ENCODE measurements at places on chromosomes 1 and 21.

- DNase-seq: no peak
Measured at GRCh38 chr1:190196020-190196419, 281.6 kb downstream of the BRINP3 start.

- no peak for DNase-seq
Measured at GRCh38 chr1:217524787-217525520, 105.9 kb downstream of the GPATCH2 start.

- no peak for DNase-seq
Measured at GRCh38 chr1:15625056-15625917, 8.0 kb downstream of the DDI2 start.

DNA sequence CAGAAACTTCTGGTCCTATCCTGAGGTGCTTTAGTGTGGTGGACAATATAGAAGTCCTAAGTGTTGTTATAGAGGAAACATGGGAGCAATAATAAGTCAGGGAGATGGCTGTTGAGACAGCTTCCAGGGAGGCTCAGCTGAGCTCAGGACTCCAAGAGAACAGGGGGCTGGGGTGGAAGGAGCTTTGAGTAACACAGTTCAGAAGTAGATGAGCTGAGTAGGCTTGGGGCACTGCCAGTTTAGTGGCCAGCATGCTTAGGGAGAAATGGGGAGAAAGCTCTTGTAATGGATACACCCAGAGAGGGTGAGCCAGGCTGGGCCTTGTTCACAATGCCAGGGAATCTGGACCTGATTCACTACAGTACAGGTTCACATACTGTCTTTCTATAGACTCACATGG lies 201.6 kb downstream of the DAB1 start:
- no peak for DNase-seq

DNA sequence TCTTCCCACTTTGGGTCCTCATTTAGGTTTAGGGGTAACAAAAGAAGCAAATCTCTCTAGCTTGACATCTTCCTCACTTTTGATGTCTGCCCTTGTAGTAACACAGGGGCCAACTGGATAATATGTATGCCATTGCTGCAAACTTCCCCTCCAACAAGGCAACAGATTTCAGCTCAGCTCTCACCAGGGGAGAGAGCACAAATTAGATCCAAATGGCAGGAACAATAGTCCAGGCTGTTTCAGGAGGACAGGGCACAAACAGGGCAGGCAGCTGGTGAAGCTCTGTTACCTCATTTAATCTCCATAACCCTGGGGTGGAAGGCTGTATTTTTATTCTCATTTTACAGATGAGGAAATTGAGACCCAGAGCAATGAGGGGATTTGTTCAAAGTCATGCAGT lies 4.3 kb upstream of the PIK3R3 start:
- no peak for DNase-seq

DNA sequence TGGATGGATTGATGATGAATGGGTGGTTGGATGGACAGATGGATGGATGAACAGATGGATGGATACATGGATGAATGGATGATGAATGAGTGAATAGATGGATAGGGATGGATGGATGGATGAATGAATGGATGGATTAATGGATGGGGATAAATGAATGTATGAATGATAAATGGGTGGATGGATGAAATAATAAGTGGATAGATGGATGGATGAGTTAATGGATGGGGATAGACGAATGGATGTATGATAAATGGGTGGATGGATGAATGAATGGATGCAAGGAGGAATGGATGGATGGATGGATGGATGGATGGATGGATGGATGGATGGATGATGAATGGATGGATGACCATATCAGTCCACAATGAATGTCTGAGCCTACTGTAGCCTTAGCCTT lies 381.9 kb downstream of the SETD4 start:
- DNase-seq: no peak

DNA sequence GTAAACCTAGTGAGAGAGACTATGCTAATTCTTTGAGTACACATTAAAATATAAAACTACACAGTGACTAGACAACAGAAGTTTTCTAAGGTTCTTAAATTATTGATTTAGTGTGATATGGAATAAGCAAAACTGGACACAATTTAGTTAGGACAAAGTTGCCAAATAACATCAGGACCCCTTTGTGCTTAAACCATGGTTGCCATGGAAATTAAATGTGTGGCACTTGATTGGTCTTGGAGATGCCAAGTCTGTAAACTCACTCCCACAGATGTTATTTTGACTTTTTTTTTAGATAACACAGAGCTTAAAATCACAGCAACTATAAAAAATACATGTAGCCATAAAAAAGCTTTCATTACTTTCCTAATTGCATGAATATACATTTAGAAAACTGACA lies 234.6 kb downstream of the BRINP3 start:
- no peak for DNase-seq

GRCh38 chr1:185463011-185463410 lies 146.0 kb upstream of the IVNS1ABP start:
- DNase-seq: no peak

DNA sequence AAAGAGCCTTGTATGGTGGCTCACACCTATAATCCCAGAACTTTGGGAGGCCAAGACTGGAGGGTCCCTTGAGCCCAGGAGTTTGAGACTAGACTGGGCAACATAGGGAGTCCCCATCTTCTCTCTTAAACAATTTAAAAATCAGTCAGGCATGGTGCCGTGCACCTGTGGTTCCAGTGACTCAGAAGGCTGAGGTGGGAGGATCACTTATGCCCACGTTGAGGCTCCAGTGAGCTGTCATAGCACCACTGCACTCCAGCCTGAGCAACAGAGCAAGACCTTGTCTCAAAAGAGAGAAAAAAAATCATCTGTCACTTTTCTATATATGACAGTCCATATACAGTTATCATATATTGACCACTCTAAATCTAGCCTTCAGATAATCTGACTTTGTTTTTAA lies 658.3 kb downstream of the LTN1 start:
- no peak for DNase-seq

GRCh38 chr21:26005464-26005863 lies 165.1 kb downstream of the APP start:
- DNase-seq: no peak

GRCh38 chr1:30371179-30371788 lies 352.1 kb downstream of the MATN1 start:
- DNase-seq: no peak

DNA sequence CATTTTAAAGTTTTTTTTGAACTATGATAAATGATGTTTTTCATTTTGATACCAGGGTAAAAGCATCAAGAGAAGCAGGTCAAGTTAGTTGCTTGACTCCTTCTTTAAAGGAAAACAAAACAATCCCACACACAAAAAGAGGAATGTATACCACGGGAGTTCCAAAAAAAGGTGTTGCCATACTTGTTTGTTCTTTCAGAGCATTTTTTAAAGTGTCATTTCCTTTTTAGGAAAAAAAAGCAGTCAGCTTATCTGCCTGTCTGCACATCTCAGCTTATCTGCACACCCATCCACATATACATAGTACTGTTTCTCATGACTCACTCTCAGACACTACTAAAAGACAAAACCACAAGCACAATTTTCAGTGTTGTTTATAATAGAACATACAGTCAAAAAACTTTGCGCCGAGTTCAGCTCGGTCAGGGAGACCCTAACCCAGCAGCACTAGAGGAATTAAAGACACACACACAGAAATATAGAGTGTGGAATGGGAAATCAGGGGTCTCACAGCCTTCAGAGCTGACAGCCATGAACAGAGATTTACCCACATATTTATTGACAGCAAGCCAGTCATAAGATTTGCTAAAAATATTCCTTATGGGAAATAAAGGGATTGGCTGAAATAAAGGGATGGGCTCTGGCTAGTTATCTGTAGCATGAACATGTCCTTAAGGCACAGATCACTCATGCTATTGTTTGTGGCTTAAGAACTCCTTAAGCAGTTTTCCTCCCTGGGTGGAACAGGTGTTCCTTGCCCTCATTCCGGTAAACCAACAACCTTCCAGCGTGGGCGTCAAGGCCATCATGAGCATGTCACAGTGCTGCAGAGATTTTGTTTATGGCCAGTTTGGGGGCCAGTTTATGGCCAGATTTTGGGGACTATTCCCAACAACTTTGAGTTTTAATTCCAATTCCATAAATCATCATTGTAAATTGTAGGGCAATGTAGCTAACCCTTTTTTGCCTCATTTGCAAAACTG lies 11.4 kb upstream of the MNDA start:
- DNase-seq: no peak

DNA sequence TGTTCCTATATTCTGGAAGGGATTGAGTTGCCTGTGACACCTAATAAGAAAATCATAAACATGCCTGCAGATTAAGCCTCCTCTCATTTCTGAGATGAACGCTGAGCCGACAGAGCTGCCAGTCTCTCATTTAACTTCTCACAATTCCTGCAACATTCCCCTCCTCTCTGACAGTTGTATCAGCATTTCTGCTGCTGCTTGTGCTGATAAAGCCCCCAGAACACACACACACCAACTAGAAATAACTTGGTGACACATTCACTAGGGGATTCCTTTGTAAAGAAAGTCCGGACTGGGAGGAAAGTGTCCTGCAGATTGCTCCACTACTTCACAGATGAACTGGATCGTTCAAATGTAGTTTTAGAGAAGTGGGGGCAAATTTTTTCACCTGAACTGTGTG lies 437.3 kb downstream of the PLA2G4A start:
- DNase-seq: no peak

GRCh38 chr1:230349020-230349393 lies 77.1 kb downstream of the PGBD5 start:
- DNase-seq: no peak

- DNase-seq: no peak
Measured at GRCh38 chr1:5705751-5706150, 286.5 kb downstream of the NPHP4 start.

GRCh38 chr1:234906654-234907053 lies 222.0 kb downstream of the TOMM20 start:
- no peak for DNase-seq
